NCI-H2029 (cell line): ENCODE measurements at places on chromosomes 4 and X.

- DNase-seq, result peak; percentile 76
Observed at GRCh38 chrX:85379174-85379907, at the start of gene POF1B. Gene POF1B, minus strand, starts transcription at chrX:85379665. Its CDS starts 211 bp downstream, at chrX:85379454.

DNA sequence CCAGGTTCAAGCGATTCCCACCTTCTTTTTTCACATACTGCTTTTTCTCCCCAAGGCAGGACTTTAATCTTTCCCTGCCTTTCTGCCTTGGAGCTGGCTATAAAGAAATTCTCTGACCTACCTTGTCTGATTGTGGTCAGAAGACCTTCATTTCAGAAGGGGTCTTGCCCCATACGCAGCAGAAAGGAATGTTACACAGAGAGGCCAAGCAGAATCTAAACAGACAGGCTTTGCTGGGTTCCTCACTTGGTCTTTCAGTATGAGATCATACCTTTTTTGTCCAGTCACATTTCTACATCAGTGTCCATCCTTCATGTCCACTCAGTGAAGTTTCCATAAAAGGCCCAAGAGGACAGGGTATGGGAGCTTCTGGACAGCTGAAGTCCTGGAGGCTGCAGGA, 108.3 kb upstream of the RBPJ start:
- no peak for DNase-seq

DNA sequence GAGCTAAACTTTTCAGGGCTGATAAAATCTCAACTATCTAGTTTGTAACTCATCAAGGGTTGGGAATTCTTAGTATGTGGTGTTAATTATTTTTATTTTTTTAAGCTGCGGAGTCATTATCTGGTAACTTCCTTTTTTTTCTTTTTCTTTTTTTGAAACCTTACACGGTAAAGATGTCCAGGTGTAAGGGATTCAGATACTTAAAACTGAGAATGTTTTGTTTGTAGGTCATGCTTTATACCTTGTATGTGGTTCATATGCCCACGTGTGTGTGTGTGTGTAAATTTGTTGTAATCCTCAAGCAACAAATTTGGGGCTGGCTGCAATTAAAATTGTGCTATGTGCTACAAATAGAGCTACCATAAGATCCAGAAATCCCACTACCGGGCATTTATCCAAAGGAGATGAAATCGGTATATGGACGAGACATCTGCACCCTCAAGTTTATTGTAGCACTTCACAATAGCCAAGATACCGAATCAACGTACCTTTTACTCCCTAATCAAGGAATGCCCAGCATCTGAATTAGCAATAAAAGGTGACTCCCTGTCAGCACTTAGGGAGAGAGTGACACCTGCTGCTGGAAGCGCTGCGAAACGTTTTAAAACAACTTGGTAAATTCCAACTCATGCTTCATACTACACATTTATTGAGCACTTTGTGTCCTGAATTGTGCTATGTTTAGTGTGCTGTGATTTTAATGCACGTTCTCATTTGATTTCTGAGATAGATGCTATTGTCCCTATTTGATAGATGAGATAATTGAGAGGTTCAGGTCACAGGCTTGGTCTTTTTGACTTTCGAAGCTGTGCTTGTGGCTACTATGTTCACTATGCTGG, 16.1 kb downstream of the MSMO1 start:
- no peak for DNase-seq

DNA sequence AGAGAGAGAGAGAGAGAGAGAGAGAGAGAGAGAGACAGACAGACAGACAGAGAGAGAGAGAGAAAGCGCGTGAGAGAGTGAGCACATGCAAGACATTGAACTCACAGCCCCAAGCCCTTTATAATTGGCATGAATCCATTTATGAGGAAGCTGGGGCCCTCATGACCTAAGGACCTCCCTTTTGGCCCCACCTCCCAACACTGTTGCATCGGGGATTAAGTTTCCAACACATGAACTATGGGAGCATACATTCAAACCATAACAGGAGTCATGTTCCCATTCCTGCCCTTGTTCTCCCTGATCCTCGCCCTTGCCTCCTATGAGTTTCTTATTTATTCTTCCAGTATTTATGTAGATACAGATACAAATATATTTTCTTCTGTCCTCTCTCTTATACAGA, 269.8 kb upstream of the ARX start:
- DNase-seq, result peak; percentile 19

DNA sequence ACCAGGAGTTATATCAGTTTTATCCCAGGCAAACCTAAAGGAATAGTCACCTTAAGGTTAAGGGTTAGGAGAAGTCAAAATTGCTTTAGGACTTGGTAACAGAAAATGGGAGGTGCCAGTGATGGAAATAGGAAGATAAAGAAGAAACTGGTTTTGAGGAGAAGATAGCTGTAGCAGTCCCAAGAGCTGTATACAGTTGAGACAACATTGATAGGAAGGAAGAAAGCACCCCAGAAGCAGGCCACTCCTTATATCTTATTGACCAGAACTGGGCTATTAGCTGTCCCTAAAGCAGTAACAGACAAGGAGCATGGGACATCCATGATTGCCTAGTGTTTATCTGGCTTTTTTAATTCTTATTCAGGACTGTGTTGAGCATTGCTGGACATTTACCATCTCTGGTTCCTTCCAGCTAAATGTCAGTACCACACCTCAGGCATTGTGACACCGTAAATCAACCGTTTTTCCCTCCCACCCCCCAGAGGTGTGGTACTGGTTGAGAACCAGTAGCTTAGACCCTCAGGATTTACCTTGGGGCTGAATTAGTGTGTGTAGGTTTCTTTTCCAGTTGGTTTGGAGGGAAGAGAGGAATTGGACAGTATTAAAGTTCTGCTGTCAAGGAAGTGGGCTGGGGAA, 2.0 kb upstream of the PGRMC2 start:
- no peak for DNase-seq

GRCh38 chr4:46656071-46656470, 253.0 kb downstream of the COX7B2 start:
- no peak for DNase-seq

GRCh38 chrX:30957753-30958152, 68.7 kb upstream of the TAB3 start:
- DNase-seq, result no peak

- no peak for DNase-seq
Observed at GRCh38 chrX:27679281-27679680, 89.1 kb downstream of the DCAF8L2 start.

DNA sequence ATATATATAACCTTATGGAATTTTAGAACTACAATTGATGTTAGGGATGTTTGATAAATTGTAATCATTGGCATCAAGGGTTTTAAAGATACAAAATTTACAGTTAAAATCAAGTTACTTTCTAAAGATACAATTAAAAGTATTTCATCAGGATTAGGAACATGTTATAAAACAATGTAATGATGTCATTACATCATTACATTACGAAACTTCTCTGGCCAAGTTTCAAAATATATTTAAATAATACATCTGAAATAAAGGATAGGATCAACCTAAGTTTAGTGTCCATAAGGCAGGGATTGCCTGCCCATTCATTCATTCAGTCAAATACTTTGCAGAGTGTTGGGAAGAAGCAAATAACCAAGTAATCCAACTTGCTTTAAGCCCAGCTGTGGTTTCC, 75.1 kb downstream of the TENM3 start:
- no peak for DNase-seq

- peak; percentile 93 for DNase-seq
Observed at GRCh38 chr4:138911909-138912703, 103.5 kb upstream of the NOCT start.
